ENCODE measurements at places on chromosomes 3 and 15.

DNA sequence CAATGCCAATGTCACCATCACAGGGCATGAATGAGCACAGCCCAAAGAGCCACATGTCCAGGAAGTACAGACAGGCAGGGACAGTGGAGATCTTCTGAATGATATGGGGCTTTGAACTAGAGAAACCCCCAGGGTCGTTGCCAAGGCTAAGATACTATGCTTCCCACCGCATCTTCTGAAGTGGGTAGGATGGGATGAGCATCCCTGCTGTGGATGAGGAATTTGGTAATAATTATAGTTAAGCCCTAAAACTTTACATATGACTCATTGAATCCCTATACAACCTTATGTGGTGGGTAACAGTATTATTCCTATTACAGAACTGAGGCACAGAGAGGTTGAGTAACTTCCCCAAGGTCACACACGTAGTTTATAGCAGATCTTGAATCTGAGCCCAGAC, 44.2 kb downstream of the WNT5A start:
- no peak for DNase-seq

DNA sequence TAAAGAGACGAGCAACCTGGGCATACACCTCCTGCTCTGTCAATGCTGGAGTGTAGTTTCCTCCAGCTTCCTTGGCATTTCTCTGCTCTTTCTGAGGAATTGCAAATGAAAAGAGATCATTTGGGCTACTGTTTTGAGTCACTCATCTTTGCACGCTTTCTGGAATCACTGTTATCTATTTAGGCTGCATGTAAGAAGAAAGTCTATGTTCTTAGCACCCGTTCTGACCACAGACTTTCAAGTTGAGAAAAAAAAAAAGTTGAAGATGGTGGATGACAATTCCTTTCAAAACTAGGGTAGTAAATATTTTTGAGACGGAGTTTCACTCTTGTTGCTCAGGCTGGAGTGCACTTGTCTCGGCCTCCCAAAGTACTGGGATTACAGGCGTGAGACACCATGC, 41.3 kb downstream of the SIN3A start:
- DNase-seq = no peak

GRCh38 chr3:71562938-71563337, 20.6 kb downstream of the FOXP1 start:
- no peak for DNase-seq

GRCh38 chr3:12395349-12396012, 88.8 kb upstream of the TSEN2 start:
- DNase-seq = no peak

- DNase-seq = no peak
Observed at GRCh38 chr15:73560501-73561117, 72.6 kb downstream of the NPTN start.

GRCh38 chr3:124413989-124414598, 316.2 kb upstream of the UMPS start:
- DNase-seq = no peak

- DNase-seq = no peak
Observed at GRCh38 chr3:151581035-151581434, 120.2 kb upstream of the IGSF10 start.

GRCh38 chr15:48851956-48852355, 26.0 kb upstream of the EID1 start:
- no peak for DNase-seq

DNA sequence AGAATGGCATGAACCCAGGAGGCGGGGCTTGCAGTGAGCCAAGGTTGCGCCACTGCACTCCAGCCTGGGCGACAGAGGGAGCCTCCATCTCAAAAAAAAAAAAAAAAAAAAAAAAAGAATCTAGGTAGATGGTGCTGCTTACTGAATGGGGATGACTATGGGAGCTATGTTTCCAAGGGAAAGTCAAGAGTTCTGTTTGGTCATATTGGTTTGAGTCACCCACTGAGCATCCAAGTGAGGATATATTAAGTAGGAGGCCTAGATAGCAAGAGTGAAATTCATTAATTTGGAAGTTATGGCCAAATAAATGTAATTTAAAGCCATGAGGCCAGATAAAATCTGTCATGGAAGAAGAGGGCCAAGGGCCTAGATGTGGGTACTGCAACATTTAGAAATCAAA, 9.0 kb upstream of the UACA start:
- no peak for DNase-seq

DNA sequence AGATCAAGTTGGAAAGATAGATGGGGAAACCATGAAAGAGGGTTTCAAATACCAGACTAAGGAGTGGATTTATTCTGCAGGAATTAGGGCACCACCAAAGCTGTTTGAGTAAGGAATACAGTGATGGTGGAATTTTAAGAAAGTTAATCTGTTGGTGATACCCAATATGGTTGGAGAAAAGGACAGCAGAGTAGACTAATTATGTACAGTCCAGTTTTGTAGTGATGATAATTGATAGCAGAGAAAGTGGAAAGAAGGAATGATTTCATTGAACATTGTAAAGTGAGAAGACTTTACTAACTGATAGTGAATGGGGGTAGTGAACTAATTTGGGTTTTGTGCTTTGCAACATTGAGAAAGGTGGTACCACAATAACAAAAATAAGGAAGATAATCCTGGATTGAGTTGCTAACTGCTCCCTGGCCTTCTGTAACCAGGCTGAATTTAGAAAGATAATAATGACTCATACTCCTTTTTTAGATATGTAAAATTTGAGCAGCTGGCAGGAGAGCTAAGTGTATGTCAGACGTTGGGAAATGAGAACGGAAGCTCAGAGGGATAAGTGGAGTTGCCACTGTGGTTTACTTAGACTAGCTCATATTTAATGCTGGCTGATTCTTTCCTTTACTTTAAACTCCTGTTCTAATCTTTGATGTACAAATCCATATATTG, 16.9 kb downstream of the TCAIM start:
- DNase-seq = no peak

GRCh38 chr3:39149059-39149455, 4.3 kb downstream of the CSRNP1 start:
- DNase-seq = no peak

- DNase-seq = no peak
Observed at GRCh38 chr15:85534031-85534430, 153.6 kb downstream of the AKAP13 start.

GRCh38 chr15:38696109-38696727, 131.6 kb upstream of the RASGRP1 start:
- no peak for DNase-seq

Data from stimulated activated CD4-positive, alpha-beta T cell treated with anti-CD3 and anti-CD28 coated beads, Interleukin-1b, Interleukin-23, amount 100 ng/mL, for 24 hours (primary cell).